NCI-H460 (cell line): ENCODE measurements at places on chromosomes 7 and 10.

DNA sequence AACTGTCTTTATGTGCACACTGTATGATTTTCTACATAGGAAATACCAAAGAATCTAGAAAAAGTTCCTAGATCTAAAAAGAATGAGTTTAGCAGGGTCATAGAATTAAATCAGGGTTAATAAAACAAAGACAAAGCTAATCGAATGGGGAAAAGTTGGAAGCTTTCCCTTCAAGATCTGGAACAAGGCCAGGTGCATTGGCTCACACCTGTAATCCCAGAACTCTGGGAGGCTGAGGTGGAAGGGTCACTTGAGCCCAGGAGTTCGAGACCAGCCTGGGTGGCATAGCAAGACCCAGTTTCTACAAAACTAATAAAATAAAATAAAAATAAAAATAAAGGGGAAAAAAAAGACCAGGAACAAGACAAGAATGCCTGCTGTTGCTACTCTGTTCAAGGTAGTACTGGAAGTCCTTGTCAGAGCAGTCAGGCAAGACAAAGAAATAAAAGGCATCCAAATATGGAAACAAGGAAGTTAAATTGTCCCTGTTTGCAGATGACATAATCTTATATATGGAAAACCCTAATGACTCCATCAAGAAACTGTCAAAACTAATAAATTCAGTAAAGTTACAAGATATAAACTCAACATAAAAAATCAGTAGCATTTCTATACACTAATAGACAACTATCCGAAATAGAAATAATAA is 76.1 kb upstream of the RHEB start:
- DNase-seq: no peak

DNA sequence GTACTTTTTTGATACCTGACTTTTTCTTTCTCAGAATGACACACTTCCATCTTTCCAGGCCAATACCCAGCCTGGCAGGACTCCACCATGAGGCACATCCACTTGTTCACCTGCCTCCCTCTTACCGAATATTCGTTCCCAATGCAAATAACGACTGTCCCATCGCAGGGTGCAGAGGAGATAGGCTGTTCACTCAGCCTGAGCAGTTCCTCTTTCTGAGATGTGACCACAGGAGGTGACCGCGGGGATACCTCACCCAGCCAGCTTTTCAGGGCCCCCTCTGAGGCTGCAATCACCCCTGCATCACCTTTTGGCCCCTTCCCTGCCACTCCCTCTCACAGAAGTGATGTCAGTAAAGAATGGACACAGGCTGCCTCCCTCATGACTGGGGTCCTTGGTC is 28.3 kb downstream of the PTPRN2 start:
- DNase-seq: no peak

GRCh38 chr7:32519763-32520162 is 24.5 kb downstream of the AVL9 start:
- DNase-seq: no peak

DNA sequence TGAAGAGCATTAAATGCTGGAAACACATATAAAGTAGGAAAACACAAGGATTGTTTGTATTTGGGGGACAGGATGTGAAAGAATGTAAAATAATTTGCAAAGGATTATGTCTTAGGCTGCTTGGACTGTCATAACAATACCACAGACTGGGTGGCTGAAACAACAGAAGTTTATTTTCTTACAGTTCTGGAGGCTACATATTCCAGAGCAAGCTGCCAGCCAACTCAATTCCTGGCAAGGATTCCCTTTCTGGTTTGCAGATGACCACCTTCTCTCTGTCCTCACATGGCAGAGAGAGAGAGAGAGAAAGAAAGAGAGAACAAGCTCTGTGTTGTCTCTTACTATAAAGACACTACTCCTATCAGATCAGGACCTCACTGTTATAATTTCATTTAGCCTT is 8.8 kb upstream of the LAMB4 start:
- no peak for DNase-seq

DNA sequence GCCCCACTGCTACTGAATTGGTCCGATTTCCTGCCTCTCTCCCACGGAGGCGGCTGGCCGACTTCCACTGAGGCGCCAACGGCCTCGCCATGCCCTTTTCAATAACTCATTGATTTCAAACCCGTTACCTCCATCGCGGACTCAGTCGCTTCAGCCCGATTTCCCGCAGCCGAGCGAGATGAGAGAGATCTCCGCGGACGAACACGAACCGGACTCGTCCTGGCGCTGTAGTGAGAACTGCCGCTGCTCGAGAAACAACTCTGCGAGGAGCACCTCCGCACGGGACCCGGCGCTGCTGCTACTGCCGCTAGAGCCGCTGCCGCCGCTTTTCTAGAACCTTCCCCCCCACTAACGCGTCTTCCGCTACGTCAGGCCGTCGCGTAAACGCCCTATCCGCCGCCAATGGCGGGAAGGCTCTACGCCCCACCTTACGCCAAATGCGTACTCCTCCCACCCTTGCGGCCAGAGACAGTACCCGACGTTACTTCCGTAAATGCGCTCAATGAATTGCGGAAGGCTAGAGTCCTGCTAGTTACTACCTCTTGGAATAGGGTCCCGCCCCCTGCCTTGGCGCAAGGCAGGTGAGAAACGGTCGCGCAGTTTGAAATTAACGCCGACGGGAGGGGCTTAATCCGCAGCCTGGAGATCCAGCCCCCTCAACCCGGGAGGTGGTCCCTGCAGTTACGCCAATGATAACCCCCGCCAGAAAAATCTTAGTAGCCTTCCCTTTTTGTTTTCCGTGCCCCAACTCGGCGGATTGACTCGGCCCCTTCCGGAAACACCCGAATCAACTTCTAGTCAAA is at the start of gene HNRNPA2B1:
Gene HNRNPA2B1, minus strand, starts transcription at position 303 of the 803 bp plus-strand sequence. Its CDS starts 169 bp downstream, at position 134.
- peak; percentile 97 for DNase-seq

- no peak for DNase-seq
Observed at GRCh38 chr10:71419750-71420149, 23.0 kb downstream of the CDH23 start.

DNA sequence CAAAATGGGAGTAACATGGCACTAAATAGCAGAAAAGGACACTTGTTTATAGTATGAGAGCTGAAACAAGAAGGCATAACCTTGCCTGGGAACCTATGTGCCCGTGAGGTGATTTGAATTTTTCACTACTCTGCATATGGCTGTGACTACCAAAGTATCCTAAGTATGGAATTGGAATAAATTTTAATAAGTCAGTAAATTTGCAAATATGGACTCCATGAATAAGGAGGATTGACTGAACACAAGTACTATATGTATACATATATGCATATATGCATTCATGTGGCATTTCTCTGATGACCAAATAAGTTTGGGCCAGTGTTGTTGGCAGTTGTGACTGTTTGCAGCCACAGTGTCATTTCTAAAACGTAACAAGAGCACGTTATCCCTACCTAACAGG is 34.5 kb downstream of the PRR15 start:
- no peak for DNase-seq
